ENCODE measurements at places on chromosomes 1 and 21. TPM values are rescaled to one million over a fixed set of nuclear protein-coding genes. Genes with fewer than 3 reads are reported as not detected.

DNA sequence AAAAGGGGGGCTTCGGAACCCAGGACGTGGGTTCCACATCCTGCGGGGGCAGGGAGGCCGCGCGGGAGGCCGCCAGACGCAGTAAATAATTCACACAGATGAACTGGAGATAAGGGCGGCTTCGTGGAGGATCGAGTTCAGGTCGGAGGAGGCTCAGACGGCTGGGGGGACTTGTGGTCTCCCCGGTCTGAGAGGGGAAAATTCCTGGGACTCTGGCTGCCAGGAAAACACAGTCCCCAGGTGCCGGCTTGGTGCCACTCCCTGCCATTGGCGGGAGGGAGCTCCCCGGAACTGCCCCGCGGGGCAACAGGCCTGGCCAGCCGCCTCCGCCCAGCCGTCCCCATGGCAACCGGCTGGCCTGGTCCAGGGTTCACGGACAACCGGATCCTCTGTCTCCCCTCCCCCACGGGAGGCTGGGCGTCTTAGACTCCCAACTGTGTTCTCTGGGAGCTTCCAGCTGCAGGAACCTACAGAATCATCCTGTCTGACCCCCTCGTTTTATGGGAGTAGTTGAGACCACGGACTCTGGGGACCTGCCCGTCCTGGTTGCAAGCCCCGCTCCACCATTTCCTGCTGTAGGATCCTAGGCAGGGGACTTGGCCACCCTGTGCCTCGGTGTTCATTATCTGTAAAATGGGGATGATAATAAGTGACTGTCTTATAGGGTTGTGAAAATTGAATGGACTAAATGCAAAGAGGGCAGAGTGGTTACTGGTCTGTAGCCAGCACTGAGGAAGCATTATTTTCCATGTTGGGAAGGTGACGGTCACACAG lies 9.6 kb downstream of the CAMK2N1 start:
- no peaks in the 10 kb centered on the region for H3K36me3 ChIP-seq
- no peaks in the 10 kb centered on the region for H3K4me1 ChIP-seq
- H3K27ac ChIP-seq = no peak overlapping the region
- no peak overlapping the region for H3K4me3 ChIP-seq
- peaks cover 62% of the 10 kb centered on the region for H3K27me3 ChIP-seq
- DNase-seq = no peak

The STIL gene
- 33.6 TPM for total RNA-seq

DNA sequence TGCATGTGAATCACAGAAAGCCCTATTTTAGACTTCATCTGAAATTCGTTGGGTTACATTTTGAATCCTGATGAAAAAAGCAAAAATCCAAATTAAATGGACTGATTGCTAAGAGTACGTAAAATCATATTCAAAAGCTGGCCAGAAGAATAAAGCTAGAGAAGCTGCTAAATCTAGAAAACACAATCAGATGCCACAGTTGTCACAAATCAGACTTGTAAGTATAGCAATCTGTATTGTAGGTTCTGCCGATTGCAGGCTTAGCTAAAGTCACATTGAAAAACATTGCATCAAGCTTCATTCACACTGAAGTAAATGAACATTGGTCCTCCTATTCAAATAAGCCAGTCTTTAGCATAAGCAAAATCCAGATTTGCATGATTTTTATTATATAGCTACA lies 235.1 kb upstream of the ST6GALNAC5 start:
- no peak overlapping the region for H3K4me3 ChIP-seq
- no peak overlapping the region for H3K27ac ChIP-seq
- no peaks in the 10 kb centered on the region for H3K4me1 ChIP-seq
- no peak for DNase-seq
- H3K27me3 ChIP-seq = no peaks in the 10 kb centered on the region
- no peaks in the 10 kb centered on the region for H3K36me3 ChIP-seq

The TCP10L gene
- 0.50 TPM for total RNA-seq

GRCh38 chr1:93992190-93992589 lies 83.0 kb upstream of the GCLM start:
- no peak overlapping the region for H3K27ac ChIP-seq
- no peaks in the 10 kb centered on the region for H3K4me1 ChIP-seq
- no peak for DNase-seq
- H3K27me3 ChIP-seq = peaks cover 16% of the 10 kb centered on the region
- H3K36me3 ChIP-seq = no peaks in the 10 kb centered on the region

DNA sequence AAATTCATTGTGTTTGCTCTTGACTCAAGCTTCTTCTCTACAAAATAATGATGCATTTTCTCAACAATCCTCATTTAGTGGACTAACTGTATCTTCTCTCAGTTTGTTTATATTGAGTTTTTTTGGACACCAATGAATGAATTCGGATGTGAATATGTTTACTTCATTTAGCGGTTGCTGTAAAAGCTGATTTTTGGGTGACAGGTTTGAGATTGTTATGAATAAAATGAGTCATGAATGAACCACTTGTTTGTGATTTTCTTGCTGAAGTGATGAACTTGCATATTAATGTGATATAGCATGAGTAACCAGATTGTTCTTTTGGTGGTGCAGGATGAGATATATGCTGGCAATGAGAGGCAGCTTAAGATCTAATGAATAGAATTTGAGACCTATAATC lies 3.1 kb downstream of the DNM3 start:
- H3K4me3 ChIP-seq = no peak overlapping the region
- no peak for DNase-seq
- peaks cover 12% of the 10 kb centered on the region for H3K4me1 ChIP-seq

- H3K4me3 ChIP-seq = no peak overlapping the region
- no peaks in the 10 kb centered on the region for H3K36me3 ChIP-seq
- no peak for DNase-seq
- no peaks in the 10 kb centered on the region for H3K4me1 ChIP-seq
- H3K27ac ChIP-seq = no peak overlapping the region
Observed at GRCh38 chr21:35414507-35415139, 365.5 kb upstream of the RUNX1 start.

- H3K4me1 ChIP-seq = no peaks in the 10 kb centered on the region
- no peak overlapping the region for H3K4me3 ChIP-seq
- H3K27ac ChIP-seq = no peak overlapping the region
- DNase-seq = no peak
- no peaks in the 10 kb centered on the region for H3K36me3 ChIP-seq
- no peaks in the 10 kb centered on the region for H3K27me3 ChIP-seq
Observed at GRCh38 chr1:196355206-196355786, 252.9 kb downstream of the KCNT2 start.

The MROH7 gene
- not detected for total RNA-seq

The TNFSF4 gene
- 0.26 TPM for total RNA-seq

DNA sequence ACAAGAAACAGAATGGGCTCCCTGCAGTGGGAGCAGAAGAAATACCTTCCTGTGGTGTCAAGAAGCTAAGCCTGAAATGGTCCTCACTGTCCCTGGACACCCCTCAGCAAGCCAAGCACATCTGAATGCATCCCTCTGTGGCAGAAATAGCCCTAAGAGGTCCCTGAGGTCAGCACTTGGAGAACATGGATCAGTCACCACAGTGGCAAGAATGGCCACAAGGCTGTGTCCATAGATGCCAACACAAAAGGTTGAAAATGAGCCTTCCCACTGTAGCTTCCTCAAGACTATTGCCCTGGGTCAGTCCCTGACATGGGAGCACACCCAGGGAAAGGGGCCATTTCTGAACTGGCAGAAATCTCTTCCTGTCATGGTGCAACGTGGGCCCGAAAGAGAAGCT lies 27.7 kb downstream of the PSMG1 start:
- no peaks in the 10 kb centered on the region for H3K4me1 ChIP-seq
- DNase-seq = no peak
- H3K27ac ChIP-seq = no peak overlapping the region
- H3K4me3 ChIP-seq = no peak overlapping the region
- H3K36me3 ChIP-seq = no peaks in the 10 kb centered on the region

GRCh38 chr1:164671323-164671965 lies 112.5 kb downstream of the PBX1 start:
- H3K4me3 ChIP-seq = no peak overlapping the region
- H3K27ac ChIP-seq = no peak overlapping the region
- no peak for DNase-seq

The LENEP gene
- 0.36 TPM for total RNA-seq

- no peak overlapping the region for H3K4me3 ChIP-seq
- no peaks in the 10 kb centered on the region for H3K4me1 ChIP-seq
- no peaks in the 10 kb centered on the region for H3K27me3 ChIP-seq
- no peak overlapping the region for H3K27ac ChIP-seq
- peaks cover 13% of the 10 kb centered on the region for H3K36me3 ChIP-seq
Observed at GRCh38 chr1:174239541-174239940, 80.2 kb downstream of the RABGAP1L start.

DNA sequence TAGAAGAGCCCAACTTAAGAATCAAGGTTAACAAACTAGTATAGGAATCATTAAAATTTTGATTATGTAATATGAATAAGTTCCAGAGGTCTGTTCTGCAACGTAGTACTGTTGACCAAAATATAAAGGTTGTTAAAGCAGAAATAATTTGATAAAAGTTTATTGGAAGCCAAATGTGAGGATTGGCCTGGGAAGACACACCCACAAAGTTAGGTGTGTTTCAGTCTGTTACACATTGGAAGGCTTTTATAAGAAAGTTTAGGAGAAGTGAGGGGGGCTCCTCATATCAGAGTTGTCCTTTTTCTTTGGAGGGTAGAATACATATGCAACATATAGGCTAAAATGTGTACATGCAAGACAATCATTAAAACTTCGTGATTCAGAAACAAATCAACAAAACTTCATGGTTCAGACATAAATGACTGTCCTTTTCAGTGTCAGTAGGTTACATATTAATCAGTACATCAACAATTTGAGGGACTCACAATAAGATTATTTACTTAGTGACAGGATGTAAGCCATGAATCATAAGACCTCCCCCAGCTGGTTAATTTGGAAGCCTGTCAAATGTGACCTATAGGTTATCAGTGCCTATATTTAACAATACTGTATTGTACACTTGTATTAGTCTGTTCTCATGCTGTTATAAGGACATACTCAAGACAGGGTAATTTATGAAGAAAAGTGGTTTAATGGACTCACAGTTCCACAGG lies 245.0 kb upstream of the B3GALT2 start:
- no peak overlapping the region for H3K27ac ChIP-seq
- H3K4me1 ChIP-seq = peaks cover 6% of the 10 kb centered on the region
- H3K27me3 ChIP-seq = no peaks in the 10 kb centered on the region
- peaks cover 24% of the 10 kb centered on the region for H3K36me3 ChIP-seq
- no peak overlapping the region for H3K4me3 ChIP-seq

- H3K27ac ChIP-seq = no peak overlapping the region
- no peaks in the 10 kb centered on the region for H3K27me3 ChIP-seq
- H3K4me3 ChIP-seq = no peak overlapping the region
- no peak for DNase-seq
- H3K36me3 ChIP-seq = peaks cover 42% of the 10 kb centered on the region
- H3K4me1 ChIP-seq = peaks cover 36% of the 10 kb centered on the region
Observed at GRCh38 chr21:25494804-25495203, 112.5 kb downstream of the MRPL39 start.

DNA sequence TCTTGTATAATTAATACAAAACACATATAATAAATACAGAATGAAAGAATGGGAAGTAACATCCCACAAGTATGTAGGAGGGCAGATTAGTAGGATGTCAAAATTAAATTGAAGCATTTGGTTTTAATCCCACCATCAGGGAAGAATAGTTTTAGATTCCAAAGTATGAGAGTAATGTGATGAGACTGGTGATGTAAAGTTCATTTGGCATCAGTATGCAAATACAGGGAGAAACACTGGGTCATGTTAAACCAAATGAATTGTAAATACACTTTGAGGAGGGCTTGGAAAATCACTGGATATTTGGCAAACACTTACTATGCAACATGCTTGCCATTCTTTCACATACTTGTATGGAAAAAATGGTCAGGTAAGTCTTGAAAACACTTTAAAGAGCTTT lies 358.8 kb downstream of the DPYD start:
- no peak overlapping the region for H3K27ac ChIP-seq
- H3K36me3 ChIP-seq = peaks cover 22% of the 10 kb centered on the region
- no peak overlapping the region for H3K4me3 ChIP-seq
- no peak for DNase-seq
- H3K27me3 ChIP-seq = no peaks in the 10 kb centered on the region

DNA sequence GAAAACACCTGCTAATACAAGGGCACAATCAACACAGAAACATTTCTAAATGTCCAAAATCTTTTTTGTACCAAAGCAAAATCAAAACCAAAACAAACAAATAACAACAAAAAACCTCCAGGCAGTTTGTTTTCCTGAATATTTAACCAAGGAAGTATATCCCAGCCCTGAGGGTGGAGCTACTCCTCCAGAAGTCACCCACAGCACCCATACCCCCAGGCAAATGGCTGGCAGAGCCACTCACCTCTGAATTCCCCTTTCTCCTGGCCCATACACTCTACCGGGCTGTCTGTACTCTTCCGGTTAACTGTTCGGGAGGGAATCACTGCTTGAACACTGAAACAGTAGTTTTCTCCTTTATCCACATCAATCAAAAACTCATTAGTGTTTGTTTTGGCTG lies 9.5 kb downstream of the F3 start:
- DNase-seq = no peak
- no peak overlapping the region for H3K4me3 ChIP-seq
- no peaks in the 10 kb centered on the region for H3K4me1 ChIP-seq
- no peak overlapping the region for H3K27ac ChIP-seq
- H3K36me3 ChIP-seq = no peaks in the 10 kb centered on the region

DNA sequence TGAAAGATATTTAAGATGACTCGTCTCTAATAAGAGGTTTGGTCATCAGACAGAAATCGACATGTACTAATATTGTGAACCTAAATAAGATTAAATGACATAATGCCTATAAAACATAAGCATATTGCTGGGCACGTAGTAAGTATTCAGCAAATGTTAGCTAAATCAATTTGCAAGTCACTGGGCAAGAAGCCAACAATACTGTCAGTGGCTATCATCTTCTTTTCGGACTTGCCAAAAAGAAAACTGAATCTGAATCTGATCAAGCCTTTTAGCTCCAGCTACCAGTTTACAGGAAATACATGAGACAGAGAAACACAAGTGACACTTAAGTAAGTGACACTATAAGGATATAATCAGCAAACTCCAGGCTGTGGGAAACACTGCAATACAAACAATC lies 46.0 kb downstream of the RPL5 start:
- peaks cover 5% of the 10 kb centered on the region for H3K36me3 ChIP-seq
- peak overlapping the region; percentile 23 for H3K4me3 ChIP-seq
- H3K27ac ChIP-seq = peak overlapping the region; percentile 70
- H3K4me1 ChIP-seq = peaks cover 27% of the 10 kb centered on the region
- H3K27me3 ChIP-seq = no peaks in the 10 kb centered on the region
- no peak for DNase-seq

DNA sequence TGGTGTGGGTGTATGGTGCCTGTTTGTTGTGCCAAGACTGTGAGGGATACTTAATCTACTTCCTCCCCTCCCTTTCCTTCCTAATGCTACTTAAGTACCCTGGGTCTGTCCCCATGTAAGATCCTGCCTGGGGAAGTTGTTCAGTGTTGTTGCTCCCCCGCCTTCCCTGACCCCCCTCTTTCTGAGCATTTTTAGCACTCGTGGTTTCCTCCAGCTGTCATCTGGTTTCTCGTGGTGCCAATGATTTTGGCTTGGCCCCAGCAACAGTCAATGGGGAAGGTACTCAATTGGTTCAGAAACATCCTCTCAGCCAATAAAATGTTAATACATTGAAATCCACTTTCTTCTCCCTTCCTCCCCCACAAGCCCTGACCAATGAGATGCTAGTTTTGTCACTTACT lies 8.0 kb upstream of the B4GALT3 start:
- no peaks in the 10 kb centered on the region for H3K27me3 ChIP-seq
- DNase-seq = peak; percentile 89
- peak overlapping the region; percentile 49 for H3K4me3 ChIP-seq
- peak overlapping the region; percentile 95 for H3K27ac ChIP-seq
- H3K4me1 ChIP-seq = peaks cover 81% of the 10 kb centered on the region

Measured in activated CD4-positive, alpha-beta memory T cell treated with anti-CD3 and anti-CD28 coated beads for 36 hours (primary cell).